ENCODE measurements at places on chromosomes 2 and 18.

GRCh38 chr18:52222211-52222610 lies 117.8 kb upstream of the DCC start:
- no peak for DNase-seq

- no peak for DNase-seq
Observed at GRCh38 chr2:144376460-144376859, 143.5 kb downstream of the ZEB2 start.

DNA sequence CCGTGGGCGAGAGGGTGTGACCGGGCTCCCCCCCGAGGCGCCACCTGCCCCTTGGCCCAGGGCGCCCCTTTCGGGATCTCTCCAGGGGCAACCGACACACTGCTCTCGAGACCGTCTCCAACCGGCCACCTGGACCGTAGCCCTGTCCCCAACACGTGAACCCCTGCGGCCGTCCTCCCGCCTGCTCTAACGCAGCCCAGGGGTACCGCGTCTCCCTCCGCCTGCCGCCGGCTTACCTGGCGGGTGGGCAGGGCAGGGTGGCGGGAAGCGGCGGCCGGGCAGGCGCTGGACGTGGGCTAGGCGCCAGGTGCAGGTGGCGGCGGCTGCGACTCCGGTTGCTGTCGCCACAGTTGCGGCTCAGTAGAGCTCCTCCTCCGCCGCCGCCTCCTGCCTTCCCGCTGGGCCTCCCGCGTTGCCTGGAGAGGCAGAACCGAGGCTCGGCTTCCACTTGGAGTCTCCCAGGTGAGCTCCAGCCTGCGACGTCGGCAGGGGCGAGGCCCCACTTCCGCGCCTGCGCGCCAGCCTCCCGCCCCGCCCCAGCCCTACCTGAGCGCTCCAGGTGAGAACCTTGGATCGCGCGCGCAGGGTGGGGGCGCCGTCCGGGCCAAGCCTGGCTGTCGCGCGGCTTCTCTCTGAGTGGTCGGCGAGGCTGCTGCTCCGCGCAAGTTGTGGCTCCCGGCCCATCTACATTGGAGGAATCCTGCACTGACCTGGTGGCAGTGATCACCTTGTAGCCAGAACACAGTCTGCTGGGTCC lies at the start of gene GALNT3:
Gene GALNT3, minus strand, starts transcription at position 469 of the 757 bp plus-strand sequence. CDS start 23,547 bp downstream, outside the sequence.
- DNase-seq, result no peak

GRCh38 chr2:9423922-9424272 lies 443 bp downstream of the CPSF3 start:
- no peak for DNase-seq

GRCh38 chr18:32318581-32318980 lies 128.7 kb downstream of the MEP1B start:
- no peak for DNase-seq

- DNase-seq, result no peak
Observed at GRCh38 chr2:169928463-169928864, 101.2 kb downstream of the UBR3 start.

GRCh38 chr18:9016633-9017166 lies 85.8 kb upstream of the NDUFV2 start:
- DNase-seq, result no peak

All from T follicular helper cell (primary cell).